ENCODE measurements at places on chromosomes 4 and X.
A peak's percentile ranks its signal among the peaks of the same experiment; 100 is the strongest.

- DNase-seq = no peak
Measured at GRCh38 chr4:113899271-113900070, 80.0 kb downstream of the ARSJ start.

DNA sequence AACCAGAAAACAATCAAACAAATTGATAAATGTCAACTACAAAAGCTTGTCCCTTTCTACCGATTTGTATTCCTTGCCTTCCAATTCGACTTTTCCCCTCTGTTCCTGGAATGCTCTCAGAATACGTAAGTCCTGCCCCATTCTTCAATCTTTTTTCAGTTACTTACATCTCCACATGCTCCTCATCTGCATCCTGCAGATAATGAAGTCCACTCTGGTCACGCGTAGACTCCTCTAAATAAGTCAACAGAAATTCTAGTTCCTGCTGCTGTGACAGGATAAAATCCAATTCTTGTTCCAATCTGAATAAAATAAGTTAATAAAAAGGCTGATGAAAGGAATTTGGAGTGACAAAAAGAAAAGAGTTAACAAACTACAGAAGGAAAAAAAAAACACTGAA, 34.4 kb upstream of the RBM41 start:
- no peak for DNase-seq

- DNase-seq = no peak
Measured at GRCh38 chr4:5996641-5997040, 21.6 kb downstream of the C4orf50 start.

DNA sequence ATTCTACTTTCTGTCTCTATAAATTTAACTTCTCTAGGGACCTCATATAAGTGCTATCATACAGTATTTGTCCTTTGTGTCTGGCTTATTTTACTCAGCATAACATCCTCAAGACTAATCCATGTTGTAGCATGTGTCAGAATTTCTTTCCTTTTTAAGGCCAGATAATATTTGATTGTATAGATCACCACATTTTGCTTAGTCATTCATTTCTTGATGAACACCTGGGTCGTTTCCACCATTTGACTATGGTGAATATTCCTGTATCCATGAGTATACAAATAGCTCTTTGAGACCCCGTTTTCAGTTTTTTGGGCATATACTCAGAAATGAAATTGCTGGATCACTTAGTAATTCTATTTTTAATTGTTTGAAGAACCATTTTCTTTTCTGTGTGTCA, 12.0 kb downstream of the CNGA2 start:
- no peak for DNase-seq

DNA sequence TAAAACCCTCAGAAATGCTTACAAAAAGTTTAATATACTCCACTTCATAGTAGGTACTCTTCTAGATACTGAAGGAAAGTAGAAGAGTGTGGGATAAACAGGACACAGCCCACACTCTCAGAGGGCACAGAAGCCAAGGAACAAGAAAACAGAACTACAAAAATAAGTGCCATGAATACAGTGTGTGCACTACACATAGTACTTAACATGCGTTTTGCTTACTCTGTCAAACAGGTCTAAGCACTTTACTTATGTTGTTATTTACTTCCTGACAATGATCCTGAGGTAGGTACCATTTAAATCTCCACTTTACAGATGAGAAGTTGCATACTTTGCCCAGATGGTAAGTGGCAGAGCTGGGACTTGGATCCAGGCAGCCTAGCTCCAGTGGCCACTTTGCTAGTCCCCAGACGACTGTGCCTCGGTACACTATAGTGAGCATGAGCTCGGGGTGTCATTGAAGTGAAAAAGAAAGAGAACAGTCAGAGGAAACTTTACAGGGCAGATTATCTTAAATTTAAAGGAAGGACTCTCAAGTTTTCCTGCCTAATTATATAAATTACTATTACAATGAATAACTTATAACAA, 120.3 kb downstream of the BANK1 start:
- no peak for DNase-seq

- DNase-seq = no peak
Measured at GRCh38 chr4:25578432-25578831, 77.2 kb upstream of the SLC34A2 start.

DNA sequence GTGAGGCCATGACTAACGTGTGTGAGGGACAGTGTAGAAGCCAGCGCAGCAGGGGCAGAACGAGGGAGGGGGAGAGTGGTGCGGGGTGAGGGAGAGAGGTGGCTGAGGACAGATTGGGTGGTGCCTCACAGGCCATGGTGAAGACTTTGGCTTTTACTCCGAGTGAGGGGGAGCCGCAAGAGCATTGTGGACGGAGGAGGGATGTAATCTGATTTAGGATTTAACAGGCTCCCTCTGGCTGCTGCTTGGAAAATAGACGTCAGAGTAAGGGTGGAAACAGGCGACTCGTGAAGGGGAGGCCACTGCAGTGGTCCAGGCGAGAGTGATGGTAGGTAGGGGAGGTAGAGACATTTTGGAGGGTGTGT, 13.0 kb downstream of the PPP1R3F start:
- no peak for DNase-seq

DNA sequence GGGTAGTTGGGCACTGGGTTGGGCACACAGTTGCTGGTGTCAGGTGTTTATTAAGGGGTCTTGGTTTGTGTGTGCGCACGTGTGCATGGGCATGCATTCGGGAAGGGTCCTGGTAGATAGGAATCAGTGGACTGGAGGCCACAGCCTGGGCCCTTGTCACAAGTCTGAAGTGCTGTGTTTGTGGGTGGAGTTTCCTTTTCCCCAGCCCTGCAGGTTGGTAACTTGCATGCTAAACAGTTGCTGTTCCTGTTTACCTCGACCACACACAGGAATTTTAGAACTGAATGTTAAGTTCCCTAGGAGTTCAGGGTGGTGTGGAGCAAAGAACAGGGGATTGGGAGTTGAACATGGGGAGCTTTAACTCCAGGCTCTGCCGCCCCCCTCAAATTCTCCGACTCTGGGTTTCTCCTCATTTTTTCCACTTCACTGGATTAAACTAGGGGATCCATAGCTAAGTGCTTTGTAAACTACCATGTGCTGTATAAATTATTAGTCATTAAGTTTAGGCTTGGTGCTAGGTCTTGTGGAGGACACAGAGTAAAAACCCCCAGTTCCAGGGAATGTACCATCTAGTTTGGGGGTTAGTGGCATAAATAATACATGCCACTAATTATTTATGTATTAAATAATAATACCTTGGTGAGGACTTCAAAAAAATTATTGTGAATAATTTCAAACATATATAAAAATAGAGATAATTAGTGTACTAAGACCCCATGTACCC, 49.0 kb downstream of the STARD8 start:
- no peak for DNase-seq

DNA sequence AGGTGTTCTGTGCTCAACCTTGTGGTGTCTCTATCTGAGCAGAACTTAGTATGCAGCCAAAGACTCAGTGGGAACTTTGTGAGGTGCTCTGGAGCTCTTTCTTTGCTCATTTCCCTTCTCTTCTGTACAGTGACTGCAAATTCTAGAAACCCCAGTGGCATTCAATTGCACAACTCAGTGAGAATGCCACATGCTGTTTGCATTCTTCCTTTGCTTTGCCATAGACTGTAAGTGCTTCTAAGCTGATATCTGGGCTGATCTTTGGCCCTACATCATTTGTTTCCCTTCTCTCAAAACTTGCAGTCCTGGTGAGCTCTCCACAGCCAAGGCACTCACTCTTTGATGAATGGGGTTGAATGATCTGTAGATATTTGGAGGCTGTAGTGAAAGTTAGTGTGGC, 7.0 kb downstream of the PNMA3 start:
- no peak for DNase-seq

- peak; percentile 0 for DNase-seq
Measured at GRCh38 chrX:55342533-55343501, 78.1 kb upstream of the PAGE3 start.

- no peak for DNase-seq
Measured at GRCh38 chrX:42992199-42992943, 214.4 kb upstream of the PPP1R2C start.

Data from stimulated activated CD4-positive, alpha-beta T cell treated with anti-CD3 and anti-CD28 coated beads, Interleukin-4, amount 100 ng/mL, for 48 hours (primary cell).